Esophagus squamous epithelium (tissue), 5 donors: ENCODE measurements at places on chromosomes 4 and X. TPM values are rescaled to one million over a fixed set of nuclear protein-coding genes. Genes with fewer than 3 reads are reported as not detected.

Gene CACNA1F
- total RNA-seq = not detected

DNA sequence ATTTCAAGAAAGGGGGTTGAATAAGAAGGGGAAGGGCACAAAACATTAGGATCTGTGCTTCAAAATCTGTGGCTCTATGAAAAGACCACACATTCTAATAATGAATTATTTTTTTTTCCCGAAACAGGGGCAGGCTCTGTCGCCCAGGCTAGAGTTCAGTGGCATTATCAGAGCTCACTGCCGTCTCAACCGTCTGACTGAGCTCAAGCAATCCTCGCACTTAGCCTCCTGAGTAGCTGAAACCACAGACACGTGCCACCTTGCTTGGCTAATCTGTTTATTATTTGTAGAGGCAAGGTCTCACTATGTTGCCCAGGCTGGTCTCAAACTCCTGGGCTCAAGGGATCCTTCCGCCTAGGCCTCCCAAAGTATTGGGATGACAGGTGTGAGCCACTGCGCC lies 33.4 kb downstream of the ACSL1 start:
- DNase-seq = no peak

DNA sequence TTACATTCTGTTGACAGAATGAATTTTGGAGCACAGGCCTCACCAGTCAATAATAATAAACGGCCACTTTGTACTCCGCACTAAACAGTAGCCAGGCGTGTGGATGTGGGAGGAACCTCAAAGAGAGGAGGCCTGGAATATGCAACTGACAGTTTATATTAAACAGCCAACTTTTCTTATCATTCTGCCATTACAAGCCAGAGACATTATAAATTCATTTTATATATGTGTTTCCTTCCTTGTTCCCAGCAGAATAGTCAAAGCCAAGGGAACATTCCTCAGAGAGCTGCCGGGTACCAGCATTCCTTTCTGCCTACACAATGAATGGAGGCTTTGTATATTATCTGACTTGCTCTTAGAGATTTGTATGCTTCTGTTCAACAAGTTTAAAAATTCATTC lies 436.5 kb upstream of the FTHL17 start:
- no peak for DNase-seq

DNA sequence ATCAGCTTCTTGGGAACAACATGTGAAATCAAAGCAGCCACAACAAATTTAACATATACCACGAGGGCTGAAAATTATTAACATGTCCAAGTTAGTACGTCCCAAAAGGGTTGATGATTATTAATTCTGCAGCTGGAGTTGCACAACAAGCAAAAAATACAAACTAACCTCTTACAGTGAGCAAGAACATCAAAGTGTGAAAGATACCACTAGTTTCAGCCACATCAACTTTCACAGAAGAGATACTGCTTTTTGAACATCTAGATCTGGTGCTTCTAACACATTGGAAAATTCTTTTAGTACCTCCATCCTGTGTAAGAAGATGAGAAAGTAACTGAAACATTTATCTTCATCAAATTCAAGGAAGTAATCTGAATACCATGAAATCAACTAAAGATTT lies 334.1 kb downstream of the PCDH7 start:
- DNase-seq = no peak

Gene CCKAR
- not detected for total RNA-seq

GRCh38 chrX:29299684-29300083 lies 712.4 kb downstream of the IL1RAPL1 start:
- no peak for DNase-seq

DNA sequence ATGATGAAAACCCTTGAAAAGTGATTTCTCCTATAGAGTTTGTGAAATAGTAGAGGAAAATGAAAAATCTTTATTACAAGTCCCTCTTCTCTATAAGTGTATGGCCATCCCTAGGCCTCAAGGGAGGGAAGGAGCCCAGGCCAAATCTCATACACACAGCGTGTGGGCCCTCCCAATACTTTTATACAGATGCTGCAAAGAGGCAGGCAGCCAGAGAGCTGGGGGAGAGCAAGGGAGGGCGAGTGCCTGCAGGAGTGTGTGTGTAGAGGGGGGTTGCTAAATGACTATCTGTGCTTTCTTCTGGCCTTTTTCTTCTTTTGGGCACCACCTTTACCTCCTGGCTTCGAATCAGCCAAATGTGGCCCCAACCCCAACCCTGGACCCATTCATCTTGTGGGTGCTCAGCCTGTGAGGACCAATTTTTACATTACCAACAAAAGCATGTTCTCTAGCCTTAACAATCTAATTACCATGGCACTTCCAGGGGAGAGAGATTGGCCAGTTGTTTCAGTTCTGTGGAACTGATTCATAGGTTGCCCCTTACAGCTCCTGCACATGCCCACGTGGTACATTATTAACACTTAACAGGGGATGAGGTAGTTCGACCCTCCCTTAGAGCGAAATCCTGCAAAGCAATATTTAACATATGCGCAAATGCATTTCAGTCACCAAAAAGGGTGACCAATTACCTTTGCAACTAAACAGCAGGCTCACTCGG lies 2.0 kb downstream of the GPC3 start:
- DNase-seq = no peak

Gene SATL1
- not detected for total RNA-seq

Gene IGBP1
- 63.3 TPM for total RNA-seq

Gene WAS
- 4.8 TPM for total RNA-seq

Gene BANK1
- 0.27 TPM for total RNA-seq
